ENCODE measurements at places on chromosomes 16 and 17.
A peak's percentile ranks its signal among the peaks of the same experiment; 100 is the strongest.

GRCh38 chr16:19482291-19482690, 39.6 kb downstream of the GDE1 start:
- no peak for DNase-seq

- DNase-seq, result no peak
Measured at GRCh38 chr17:19705771-19706770, 10.3 kb downstream of the SLC47A2 start.

DNA sequence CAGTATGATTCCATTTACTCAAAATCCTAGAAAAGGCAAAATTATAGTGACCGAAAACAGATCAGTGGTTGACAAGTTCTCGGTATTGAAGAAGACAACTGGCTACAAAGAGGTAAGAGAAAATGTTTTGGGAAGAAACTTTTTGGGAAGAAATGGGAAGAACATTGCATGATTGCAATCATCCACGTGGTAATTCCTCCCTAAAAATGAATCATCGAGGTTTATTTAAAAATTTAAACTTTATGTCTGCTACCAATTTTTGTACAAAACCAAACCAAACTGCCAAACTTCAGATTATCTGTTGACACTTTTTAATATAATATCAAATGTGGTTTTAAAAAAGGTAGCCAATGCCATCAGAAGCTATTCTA, 8.1 kb downstream of the SMURF2 start:
- DNase-seq, result no peak

DNA sequence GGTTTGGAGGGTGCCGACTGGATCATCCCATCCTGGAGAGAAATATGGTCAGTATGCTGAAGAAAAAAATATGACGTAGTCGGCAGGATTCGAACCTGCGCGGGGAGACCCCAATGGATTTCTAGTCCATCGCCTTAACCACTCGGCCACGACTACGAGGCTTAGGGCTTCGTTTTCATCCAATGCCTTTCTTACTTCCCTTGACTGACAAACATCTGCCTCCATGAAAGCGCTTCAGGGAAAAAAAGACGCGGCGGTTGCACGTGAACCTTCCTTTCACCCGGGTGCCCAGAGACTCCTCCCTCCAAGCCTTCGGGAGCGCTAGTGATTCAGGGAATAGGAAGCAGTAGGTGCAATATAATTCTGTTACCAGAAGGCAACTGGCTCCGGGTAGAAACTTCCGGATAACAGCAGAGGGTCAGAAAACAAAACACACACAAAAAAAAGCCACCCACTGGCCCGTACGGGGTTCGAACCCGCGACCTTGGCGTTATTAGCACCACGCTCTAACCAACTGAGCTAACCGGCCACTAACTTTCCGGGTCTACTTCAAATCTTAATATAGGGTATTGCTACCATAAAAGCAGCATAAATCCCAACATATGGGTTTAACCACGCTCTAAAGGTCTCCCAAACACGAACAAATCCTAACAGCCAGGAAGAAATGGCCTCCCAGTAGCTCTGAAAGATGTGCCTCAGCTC, 16.3 kb upstream of the AURKB start:
- peak; percentile 62 for DNase-seq

- DNase-seq, result no peak
Measured at GRCh38 chr16:3550851-3551847, 26.1 kb downstream of the NLRC3 start.

DNA sequence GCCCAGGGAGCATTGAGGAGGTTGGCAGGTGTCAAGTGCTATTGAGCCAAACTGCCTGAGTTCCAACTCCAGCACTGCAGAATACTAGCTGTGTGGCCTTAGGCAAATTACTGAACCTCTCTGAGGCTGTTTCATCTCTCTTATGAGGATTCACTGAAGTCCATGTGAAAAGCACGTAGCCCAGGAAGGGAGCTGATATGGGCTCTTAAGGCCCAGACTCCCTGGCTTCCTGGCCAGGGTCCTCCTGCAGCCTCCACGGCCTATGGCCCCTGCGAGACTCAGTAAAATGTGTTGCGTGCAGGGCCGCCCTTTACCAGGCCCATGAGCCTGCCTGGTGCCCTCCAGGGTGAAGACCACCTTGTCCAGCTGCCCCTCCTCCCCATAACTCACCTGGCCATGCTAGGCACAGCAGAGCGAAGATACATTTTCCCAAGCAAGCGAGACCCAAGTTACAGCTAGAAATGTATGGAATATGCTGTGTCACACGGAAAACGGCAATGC, 133.7 kb upstream of the TNRC6C start:
- no peak for DNase-seq

GRCh38 chr17:7014995-7015958, 2.9 kb downstream of the RNASEK start:
- DNase-seq, result peak; percentile 74

- no peak for DNase-seq
Measured at GRCh38 chr16:58451945-58452401, 48.0 kb upstream of the NDRG4 start.

- DNase-seq, result no peak
Measured at GRCh38 chr17:62998665-62999393, 32.8 kb downstream of the TANC2 start.

DNA sequence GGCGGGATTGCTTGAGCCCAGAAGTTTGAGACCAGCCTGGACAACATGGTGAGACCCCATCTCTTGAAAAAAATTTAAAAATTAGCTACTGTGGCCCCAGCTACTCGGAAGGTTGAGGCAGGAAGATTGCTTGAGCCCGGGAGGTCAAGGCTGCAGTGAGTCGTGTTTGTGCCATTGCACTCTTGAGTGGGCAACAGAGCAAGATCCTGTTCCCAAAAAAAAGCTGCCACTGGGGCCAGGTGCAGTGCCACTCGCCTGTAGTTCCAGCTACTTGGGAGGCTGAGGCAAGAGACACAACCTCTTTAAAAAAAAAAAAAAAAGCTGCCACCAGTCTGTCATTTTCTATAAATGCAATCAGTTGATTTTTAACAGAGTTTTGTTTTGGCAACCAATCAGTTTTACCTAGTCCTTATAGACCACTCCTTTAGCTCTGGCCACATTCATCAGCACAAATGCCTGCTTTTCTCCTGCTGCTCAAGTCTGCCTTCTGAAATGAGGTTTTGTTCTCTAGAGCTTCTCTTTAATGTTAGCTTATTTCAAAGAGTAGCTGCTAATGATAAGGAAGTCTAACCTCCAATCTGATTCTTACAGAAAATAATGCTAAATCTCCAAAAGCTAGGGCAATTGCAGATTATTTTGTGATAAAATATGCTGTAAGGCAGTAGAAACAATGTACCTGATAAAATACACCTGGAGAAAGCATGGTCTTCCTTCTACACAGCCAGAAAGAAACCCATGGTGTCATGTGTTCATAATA, 64.8 kb downstream of the TUBD1 start:
- no peak for DNase-seq

GRCh38 chr16:2785101-2785991, 2.0 kb downstream of the PRSS33 start:
- DNase-seq, result peak; percentile 54

DNA sequence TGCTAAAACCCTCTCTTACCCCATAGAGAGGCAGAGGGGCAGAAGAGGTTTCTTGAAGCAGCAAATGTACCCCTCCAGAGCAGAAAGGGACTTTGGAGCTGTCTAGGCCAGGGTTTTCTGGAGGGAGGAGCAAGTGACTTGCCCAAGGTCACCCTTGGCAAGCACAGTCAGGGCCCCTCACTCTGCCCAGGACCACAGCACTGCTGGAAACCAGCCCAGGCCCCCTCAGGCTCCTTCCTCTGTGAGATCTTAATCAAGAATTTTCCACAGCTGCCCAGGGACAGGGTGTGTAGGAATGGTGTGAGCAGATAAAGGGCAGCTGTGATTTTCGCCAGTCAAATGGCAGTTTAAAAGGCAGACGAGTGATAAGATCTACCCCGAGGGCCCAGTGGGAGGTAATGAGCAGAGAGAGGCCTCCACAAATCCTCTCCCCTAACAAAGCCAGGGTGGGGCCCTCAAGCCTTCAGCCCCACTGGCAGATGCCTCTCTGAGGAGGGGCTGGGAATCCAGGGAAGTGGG, 3.9 kb upstream of the SLC12A3 start:
- no peak for DNase-seq

DNA sequence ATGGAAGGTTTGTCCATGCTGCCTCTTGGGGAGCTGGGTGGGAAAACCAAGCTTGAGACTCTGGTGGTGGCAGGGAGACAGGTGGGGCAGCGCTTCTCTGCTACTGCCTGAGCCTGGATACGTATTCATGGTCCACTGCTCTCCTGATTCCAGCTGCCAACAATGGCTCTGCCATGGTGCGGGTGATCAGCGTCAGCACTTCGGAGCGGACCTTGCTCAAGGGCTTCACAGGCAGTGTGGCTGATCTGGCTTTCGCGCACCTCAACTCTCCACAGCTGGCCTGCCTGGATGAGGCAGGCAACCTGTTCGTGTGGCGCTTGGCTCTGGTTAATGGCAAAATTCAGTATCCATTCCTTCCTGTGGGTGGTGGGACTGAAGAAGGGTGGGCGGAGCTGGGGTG, 4.2 kb downstream of the EDC4 start:
- no peak for DNase-seq

GRCh38 chr16:23408242-23408822, 44.7 kb downstream of the COG7 start:
- no peak for DNase-seq

- DNase-seq, result no peak
Measured at GRCh38 chr16:83995754-83996153, 27.7 kb downstream of the NECAB2 start.

GRCh38 chr17:1783834-1784611, 22.2 kb downstream of the SERPINF1 start:
- DNase-seq, result no peak

- DNase-seq, result no peak
Measured at GRCh38 chr16:68512183-68512582, 26.9 kb upstream of the ZFP90 start.

GRCh38 chr16:31269541-31269940, 9.8 kb downstream of the ITGAM start:
- DNase-seq, result no peak

- no peak for DNase-seq
Measured at GRCh38 chr17:76048711-76049110, 21.6 kb upstream of the EVPL start.

DNA sequence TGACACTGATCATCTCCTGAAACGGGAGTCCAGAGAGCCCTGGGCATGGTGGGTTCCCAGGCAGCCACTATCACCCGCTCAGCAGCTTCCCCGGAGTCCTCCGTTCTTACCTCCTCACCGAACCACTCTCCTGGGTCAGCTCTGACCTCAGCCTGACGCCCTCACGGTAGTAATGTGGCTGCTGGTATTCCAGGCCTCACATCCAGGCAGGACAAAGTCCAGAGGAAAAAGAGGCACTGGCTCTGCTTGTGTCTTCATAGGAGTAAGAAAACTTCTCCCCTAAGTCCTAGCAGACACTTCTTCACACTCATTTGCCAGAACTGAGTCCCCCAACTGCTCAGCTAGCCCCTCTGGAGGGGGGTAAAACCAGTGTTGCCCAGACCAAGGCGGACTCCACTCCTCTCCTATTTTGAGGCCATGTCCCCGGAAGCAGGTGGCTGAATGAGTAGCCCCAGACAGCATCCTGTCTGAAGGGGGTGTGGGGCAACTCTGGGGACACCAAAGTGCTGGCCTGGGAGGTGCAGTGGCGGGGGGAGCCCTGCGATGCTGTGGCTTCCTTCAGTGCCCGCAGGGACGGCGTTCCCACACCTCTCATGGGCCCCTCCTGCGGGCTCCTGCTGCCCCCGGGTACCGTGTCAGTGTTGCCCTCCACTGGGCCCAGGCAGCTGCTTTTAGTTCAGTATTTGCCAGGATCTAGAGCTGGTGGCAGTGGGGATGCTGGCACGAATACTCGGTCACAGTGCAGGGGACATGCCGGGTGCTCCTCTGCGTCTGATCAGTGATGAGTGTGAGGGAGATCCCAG, 5.4 kb downstream of the FSCN2 start:
- DNase-seq, result no peak

DNA sequence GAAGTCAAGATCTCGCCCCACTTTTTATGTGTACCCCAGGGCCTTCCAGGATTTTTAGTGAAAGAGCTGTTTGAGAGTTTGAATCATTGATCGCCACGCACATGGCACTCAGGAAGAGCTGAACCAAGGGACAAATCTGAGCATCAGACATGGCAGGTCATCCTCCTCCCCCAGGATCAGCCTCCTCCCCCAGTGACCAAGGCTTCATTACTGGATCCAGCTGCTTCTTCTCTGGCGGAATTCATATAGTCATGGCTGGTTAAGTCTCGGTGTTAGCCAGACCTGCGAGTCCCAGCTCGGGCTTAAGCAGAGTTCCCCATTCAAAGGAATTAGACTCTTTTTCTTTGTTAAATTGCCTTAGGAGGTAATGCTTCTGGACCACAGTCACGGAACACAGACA, 32.5 kb downstream of the CDRT4 start:
- no peak for DNase-seq

GRCh38 chr16:16075488-16076422, 126.3 kb downstream of the ABCC1 start:
- DNase-seq, result no peak

DNA sequence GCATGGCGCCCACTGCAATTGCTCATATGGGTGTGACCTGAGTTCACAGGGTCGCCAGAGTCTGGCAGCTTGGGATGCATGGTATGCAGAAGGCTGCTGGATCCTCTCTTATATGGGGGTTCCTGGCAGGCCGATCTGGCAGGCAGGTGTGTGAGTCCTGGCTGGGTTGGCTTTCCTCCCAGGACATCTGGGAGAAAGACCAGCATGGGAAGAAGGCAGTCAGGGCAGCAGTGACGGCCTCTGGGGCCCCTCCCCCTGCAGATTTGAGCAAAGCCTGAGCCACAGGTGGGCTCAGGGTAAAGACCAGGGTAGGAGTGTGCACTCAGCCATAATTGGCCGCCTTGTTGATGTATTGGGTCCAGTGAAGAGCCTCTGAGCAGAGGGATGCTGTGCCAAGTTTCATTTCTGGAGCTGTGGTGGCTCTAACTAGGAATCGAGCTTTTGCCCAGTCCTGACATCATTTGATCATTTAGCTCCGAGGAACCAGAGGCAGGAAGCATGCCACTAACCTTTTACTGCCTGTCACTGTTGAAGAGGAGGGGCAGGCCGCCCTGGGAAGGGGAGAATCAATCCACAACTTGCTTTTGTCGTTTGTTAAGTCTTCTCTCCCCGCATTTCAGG, 174.3 kb downstream of the CCDC182 start:
- DNase-seq, result no peak

GRCh38 chr17:49553676-49554335, 21.9 kb upstream of the NXPH3 start:
- no peak for DNase-seq
